ENCODE measurements at places on chromosomes 3 and 15.

DNA sequence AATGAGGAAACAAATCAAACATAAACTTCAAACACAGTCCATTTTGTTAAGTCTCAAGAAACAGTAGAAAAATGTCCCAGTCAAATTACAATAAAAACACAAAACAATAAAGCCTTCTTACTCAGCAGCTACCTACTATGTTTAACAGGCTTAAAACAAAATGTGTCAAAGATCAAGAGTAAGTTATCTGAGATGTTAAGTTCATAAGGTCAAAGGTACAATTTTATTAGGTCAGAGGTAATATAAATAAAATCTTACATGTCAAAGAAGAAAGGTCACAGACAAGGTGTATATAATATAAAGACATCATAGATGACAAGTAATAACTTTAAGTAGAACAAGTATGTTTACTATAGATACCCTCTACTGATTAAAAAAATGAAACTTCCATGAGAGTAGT, 208.3 kb downstream of the SCAPER start:
- DNase-seq: no peak

DNA sequence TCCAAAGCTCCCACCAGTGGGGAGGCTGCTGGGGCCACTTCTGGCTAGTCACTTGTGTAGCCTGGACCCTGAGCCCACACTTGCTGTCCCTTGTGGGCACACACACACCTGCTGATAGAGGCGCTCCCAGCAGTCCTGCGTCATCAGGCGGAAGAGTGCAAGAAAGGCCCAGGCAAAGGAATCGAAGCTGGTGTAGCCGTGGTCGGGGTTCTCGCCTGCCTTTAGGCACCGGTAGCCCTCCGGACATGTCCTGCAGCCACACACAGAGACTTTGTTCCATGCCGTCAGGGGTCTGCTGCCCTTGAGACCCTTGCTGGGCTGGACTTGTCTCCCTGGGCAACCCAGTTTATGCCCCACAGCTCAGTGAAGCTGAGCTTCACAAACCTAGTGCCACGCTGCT, 42.9 kb downstream of the SCN5A start:
- DNase-seq: no peak

GRCh38 chr3:194206320-194206719, 70.4 kb downstream of the HES1 start:
- no peak for DNase-seq

- no peak for DNase-seq
Observed at GRCh38 chr3:142507241-142507640, 59.4 kb upstream of the XRN1 start.

DNA sequence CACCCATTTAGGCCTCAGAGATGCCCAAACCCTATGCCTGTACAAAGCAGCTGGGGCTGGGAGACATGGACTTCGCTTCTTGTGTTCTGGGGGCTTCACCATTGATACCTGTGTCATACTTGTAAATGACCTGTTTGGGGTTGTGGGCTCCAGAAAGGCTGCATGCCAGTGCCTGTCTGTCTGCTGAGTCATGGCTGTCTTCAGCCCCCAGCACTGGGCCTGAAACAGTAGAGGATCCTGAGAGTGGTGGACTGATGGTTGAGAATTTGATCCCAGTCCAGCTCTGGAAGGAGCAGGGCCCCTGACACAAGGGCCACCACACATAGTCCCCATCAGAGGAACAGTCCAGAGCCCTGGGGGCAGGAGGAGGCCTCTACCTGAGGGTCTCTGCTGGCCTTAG, 24.6 kb upstream of the APEH start:
- no peak for DNase-seq

- no peak for DNase-seq
Observed at GRCh38 chr15:42282344-42282743, 9.1 kb upstream of the TMEM87A start.

GRCh38 chr15:48855501-48856440, 22.2 kb upstream of the EID1 start:
- no peak for DNase-seq

DNA sequence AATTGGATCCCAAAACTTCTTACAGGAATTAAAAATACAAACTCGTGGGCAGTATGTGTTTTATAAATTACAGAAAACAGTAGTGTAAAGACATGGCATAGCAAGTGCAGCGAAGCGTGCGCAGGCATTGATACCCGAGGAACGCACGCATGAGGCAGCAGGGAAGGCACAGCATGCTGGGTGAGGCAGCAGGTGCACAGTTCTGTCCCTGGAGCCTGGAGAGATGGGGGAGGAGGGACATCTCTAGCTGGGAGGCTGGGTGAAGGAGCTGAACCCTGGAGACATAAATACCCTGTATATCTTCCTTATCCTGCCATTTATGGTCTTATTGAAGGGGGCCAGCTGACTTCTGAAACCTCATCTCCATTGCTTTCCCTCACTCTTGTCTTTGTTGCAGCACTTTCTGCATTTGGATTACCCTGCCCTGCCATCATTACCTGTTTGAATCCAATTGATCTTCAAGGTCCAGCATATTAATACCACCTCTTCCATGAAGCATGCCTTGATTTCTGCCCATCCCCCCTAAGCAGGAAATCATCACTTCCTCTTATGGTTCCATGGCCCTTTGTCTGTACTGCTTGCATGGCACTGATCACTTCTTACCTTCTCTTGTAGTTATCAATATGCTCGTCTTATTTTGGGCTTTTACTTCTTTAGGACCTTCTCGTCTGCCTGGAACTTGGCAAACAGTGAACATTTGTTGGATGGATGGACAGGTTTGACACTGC, 20.5 kb downstream of the LPP start:
- no peak for DNase-seq

- no peak for DNase-seq
Observed at GRCh38 chr3:102068327-102068726, 219.0 kb downstream of the NFKBIZ start.

DNA sequence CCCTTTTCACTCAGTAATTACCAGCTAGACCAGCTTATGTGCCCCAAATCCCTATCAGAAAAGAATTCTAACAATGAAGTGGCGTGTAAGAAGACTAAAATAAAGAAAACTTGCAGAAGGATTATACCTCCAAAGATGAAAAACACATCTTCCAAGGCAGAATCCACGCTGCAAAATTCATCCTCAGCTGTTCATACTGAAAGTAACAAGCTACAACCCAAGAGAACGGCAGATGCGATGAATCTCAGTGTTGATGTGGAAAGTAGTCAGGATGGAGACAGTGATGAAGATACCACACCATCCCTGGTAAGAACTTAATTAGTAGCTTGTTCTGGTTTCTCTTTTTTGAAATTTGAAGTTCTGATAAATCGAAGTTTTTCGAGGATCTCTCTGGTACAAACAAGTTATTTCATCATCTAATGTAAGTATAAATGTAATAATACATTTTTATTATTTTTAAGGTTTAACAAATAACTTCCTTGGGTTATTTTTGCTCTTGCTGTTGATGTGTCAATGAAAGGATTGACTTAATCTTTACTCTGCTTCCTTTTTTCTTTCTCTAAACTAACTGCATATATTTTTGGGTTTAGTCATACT, 1.4 kb downstream of the WDR76 start:
- DNase-seq: no peak

All from effector CD4-positive, alpha-beta T cell (primary cell).